Stimulated activated CD8-positive, alpha-beta memory T cell treated with anti-CD3 and anti-CD28 coated beads, Interleukin-7, amount 100 ng/mL, for 1 hour (primary cell): ENCODE measurements at places on chromosomes 2 and 18.

DNA sequence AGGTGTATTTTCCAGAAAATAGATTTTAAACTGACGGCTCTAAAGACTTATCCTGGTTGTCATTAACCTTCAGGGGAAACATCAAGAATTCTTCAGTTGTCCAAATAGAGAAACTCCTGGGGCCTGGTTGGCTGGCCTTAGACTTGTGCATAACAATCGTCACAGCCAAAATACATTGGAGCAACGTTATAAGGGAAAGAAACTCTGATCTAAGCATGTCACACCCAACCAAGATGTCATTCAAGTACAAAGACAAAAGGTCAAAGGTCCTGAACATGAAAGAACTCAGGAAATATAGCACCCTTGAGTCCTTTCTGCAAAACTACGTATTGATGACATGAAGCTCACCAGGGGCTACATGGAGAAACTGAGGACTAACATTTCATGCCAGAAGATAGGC is 23.8 kb upstream of the APCDD1 start:
- DNase-seq, result no peak

DNA sequence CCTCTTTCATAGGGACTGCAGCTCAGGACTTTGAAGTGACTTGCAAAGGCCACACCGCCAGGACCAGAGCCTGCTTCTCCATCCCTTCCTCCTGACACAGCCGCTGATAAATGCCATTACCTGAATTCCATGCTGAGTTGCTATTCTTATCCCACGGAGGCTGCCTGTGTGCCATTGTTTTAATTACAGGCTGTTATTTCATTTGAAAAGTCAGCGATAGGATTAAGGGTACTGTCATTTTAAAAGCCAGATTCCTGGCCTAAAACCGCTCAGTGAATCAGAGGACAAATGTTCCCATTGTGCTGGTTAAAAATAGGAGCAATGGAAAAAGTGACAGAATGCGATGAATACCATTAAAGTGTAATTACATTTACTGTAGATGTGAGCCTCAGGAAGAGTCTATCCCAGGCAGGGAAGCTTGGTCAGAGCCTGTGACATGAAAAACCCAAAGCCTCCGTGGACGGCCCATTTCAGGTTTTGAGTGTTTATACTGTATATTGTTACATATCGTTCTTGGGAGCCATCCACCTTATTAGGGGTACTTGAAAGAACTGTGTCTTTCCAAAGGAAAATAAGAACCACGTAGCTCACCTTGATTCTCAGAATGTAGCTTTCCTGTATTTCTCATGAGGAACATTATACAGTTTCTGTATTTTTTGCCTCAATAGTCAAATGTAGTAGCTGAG is 41.3 kb downstream of the PDCL3 start:
- no peak for DNase-seq

DNA sequence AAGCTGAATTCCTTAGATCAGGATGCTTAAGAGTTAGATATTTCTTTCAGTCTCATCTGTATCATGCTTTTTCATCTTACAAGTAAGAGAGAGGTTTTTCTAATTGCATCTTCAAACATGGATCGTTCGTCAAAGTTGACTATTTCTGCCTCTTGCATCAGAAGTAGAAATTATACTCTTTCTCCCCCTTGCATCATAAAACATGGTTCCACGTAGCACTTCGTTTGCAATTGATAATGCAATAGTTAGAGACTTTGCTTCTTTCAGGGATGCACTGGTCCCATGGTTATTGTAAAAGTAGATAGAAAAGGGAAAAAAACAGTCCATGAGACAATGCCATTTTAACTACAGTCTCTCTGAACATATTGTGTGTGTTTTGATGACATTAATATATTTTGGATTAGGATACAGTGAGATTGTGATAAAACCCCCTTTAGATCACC is 75.1 kb upstream of the PARD3B start:
- no peak for DNase-seq

GRCh38 chr2:8653485-8653884 is 28.4 kb upstream of the ID2 start:
- no peak for DNase-seq

DNA sequence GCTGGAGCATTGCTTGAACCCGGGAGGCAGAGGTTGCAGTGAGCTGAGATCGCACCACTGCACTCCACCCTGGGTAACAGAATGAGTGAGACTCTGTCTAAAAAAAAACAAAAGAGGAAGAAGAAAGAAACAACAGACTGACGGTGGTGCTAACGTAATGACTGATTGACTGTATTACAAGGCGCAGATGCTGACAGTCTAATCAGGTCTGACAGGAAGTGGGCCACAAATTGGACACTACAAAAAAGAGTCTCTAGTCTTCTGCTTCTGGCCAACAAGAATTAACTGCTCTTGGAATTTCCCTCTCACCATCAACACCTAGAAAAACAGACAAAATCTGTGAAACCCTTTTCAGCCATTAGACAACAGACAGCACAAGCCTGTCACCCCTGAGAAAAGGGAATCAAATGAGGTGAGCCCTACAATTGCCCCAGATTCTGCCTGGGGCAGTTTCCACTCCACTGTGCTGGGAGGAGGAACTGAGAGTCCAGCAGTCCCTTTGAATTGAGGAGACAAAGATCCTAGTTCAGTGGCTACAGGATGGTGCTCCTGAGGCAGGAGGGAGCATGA is 43.3 kb downstream of the SNED1 start:
- no peak for DNase-seq

DNA sequence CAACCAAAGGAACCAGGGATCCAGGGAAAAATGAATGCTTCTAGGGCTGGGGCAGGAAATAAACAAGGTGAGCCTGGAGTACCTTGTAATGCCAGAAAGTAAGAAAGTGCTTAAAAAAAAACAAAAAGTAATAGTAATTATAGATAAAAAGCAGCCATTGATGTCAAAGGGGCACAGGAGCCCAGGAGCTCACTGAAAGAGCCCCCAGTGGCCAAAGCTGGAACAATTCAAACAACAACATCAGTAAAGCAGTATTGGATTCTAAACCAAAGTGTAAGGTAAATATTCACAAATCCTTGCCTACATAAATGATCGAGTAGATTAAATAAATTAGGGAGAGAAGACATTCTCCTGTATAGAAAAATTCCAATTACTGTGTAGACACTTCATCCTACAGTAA is 114.3 kb upstream of the ARL4C start:
- no peak for DNase-seq

DNA sequence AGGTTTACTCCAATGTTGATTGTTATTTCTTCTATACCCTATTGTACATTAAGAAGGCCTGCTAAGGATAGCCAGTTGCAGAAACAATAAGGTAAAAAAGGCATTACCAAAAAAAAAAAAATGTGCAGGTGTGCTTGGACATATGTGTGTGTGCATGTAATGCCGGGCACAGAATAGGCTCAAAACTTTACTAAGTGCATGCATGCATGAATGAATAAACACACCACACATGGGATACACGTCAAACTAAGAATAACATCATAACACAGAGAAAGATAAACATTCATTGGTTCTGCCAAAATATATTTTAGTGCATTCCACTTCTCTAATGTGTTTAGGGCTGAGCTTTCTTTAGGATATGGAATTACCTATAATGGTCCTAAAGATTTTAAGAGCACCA is 298.2 kb downstream of the TCF4 start:
- no peak for DNase-seq
